HS-5 (cell line): ENCODE measurements at places on chromosomes 16 and 17.

DNA sequence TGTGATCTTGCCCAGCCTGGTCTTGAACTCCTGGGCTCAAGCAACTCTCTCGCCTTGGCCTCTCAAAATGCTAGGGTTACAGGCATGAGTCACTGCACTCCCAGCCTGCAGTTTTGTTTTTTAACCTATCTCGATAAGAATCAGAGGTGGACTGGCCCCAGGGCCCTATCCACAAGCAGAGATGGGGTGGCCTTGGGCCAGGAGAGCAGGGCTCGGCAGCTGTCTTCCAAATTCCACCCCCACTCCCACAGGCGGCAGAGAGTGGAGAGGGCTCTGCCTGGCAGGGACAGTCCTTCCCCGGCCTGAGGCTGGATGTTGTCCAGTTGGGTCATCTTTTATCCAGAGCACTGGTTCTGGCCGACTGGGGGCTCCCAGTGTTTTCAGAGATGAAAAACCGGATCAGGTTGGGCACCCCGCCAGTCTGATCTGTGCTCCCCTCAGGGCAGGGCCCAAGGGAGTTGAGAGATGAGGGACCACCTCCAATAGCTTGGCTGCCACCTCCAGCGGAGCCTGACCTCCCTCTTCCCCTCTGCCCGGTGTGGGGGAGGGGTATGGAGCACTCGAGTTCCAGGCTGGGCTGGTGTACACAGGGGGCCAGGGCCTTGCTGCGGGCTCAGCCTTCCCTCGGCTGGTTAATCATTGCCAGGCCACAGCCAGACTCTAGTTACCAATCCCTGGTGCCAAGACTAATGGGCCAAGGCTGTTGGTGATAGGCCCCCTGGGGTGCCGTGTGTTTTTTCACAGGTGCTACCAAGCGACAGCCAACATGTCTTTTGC lies 30.3 kb upstream of the MYO15B start:
- DNase-seq = no peak

- DNase-seq = no peak
Measured at GRCh38 chr17:82458885-82459424, 414 bp downstream of the NARF start.

DNA sequence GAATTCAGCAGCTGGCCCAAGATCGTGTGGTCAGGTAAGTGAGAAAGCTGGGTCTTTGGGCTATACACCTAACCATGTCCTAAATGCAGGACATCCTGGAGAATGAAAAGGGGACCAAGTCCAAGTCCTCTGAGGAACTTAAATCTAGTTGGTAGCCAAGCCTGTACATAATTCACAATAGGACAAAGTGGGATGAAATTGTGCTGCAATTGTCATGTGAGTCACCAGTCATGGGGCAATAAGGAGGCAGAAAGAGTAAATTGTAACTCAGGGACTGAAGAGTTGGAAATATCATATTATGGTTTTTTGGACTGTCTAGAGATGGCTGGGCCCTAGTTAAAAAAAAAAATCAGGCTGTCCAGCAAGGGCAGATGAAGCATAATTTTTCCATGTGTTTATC lies 202.6 kb downstream of the CYLD start:
- DNase-seq = no peak

DNA sequence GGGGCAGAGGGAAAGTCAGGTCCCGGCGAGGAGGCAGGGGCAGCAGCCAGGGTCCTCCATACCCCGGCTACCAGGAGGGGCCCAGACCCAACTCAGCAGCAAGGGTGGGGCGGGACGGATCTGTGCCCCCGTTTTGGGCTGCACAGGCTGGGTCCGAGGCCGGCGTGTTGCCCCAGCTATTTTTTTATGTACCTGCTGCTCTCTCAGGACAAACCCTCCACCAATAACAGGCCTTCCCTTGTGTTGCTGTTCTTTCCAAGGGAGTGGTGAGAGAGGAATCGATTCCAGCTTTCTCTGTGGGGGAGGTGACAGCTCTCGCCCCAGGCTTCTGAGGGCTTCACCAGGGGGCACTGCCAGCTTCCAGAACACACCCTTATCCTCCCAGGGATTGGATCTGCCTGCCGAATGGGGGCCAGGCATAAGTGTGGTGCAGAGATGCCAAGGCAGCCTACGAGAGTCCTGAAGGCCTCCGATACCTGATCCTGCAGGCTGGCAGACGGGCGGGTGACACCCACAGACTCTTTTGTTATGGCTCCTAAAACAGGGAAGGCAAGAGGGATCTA lies 22.3 kb downstream of the RTN4RL1 start:
- DNase-seq = no peak

GRCh38 chr17:63701868-63702720 lies 2.2 kb upstream of the LIMD2 start:
- DNase-seq = no peak

DNA sequence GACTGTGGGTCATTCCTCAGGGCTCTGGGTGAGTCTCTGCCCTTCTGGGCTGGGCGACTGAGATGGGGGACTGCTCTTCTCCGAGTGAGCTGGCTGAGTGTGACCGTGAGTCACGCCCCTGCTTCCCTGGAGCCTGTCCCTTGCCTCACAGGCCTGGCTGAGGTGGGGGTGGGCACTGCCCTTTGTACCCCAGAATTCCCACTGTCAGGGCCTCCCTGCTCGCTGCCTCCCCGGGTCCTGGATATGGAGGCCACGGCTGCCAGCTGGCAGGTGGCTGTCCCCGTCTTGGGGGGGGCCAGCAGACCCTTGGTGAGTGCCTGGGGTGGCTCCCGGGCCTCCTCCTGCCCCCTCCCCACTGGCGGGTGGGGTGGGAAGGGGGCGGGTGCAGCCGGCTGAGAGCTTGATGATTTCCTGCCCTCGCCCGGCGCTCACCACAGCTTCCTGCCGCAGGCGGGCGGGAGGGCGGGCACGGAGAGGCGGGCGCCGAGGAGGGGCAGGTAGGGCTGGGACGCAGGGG lies at the start of gene LAT:
LAT (plus strand) TSS at position 434 of the 517 bp plus-strand sequence. CDS start 366 bp downstream, outside the sequence.
- DNase-seq = no peak

DNA sequence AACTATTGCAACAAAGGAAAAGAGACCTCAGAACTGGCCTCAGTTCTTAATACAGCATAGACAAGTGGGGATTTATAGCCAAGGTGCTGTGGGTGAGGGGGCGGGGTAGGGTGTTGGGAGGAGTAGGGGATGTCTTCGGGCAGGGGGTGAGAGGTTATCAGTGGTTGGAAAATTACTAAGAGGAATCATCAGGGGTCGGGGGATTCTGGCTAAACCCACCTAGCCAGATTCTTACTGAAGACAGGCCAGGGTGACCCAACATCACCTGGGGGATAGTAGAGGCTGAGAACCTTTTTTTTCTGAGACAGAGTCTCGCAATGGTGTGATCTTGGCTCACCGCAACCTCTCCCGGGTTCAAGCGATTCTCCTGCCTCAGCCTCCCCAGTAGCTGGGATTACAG lies 32.6 kb downstream of the HS3ST3B1 start:
- DNase-seq = no peak

- peak; percentile 29 for DNase-seq
Measured at GRCh38 chr16:47037746-47038458, 64.4 kb upstream of the DNAJA2 start.

- DNase-seq = no peak
Measured at GRCh38 chr17:519450-520212, 167.0 kb upstream of the RPH3AL start.

DNA sequence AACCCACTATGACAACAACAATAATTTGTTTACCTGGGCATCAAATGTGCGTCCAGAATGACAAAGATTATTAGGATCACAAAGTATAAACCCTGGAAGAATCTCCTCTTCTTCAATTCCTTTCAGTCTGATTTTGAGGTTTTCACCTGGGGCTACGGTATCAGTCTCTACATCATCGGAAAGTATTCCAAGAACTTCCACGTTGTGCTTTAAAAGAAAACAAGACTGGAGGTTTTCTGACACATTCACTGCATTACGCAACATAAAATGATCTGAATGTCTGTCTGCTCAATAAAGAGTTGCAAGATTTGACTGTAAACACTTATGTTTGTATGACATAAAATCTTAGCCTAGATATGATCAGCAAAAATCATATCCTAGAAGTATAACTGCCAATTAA lies 26.0 kb upstream of the RSL1D1 start:
- no peak for DNase-seq
